Stimulated activated CD4-positive, alpha-beta T cell treated with anti-CD3 and anti-CD28 coated beads, TNF-alpha, amount 100 ng/mL, for 1 hour (primary cell): ENCODE measurements at places on chromosomes 1 and 21.

- DNase-seq = no peak
Observed at GRCh38 chr1:42214447-42214871, 49.9 kb upstream of the GUCA2A start.

- no peak for DNase-seq
Observed at GRCh38 chr1:169113613-169114119, 7.2 kb downstream of the ATP1B1 start.

DNA sequence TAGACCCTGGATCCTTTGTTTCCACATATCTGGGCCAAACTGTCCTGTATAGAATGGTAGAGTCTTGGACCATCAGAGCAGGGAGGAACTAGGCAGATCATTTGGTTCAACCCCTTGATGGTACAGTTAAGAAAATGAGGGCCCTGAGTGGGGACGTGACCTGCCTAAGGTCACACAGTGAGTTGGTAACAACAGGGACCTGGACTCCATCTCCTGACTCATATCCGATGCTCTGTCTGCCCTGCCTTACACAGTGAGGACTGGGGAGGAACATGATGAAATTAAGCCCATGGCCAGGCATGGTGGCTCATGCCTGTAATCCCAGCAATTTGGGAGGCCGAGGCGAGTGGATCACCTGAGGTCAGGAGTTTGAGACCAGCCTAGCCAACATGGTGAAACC, 440.2 kb downstream of the PTPRU start:
- DNase-seq = no peak

GRCh38 chr1:172326136-172326535, 94.3 kb upstream of the C1orf105 start:
- no peak for DNase-seq

DNA sequence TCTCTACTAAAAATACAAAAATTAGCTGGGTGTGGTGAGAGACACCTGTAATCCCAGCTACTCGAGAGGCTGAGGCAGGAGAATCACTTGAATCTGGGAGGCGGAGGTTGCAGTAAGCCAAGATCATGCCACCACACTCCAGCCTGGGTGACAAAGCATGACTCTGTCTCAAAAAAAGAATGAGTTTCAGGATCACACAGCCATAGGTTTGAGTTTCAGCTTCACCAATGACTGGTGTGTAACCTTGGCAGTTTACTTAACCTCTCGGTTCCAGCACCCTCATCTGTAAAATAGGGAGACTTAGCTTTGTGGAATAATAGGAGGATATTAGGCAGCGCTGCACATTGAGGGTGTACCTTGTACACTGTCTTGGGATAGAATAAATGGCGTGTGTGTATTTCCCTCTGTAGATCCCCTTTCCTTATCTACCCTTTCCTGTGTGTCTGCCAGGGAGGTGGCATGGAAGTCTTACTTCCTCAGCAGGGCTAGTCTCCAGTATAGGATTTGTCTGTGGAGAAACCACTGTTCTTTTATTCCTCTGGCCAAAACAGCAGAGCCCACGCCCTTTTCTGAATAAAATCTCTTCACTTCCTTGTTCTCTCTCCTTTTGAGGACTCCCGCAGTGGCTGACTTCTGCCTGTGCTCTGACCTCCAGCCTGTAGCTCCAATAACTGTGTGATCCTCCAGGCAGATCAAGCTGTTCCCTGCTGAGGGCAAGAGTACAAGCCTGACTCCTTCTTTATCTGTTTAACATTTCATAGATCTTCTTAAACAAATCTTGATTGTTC, 90.4 kb downstream of the HHAT start:
- DNase-seq = no peak

DNA sequence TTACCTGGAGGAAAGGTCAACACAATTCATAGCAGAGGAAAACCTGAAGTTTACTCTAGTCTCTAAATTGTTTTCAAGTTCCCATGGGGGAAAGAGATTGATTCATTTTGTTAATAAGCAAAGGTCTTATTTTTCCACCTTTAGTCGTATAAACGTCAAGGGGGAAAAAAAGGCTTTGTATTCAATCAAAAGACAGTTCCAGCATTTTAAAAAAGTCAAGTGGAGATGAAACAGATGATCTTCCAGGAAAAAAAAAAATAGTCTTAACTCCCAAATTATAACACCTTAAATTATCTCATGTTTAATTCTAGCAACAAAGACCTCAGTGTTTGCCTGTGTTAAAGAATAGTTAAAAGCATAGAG, 140.5 kb downstream of the TOMM20 start:
- no peak for DNase-seq

- DNase-seq = no peak
Observed at GRCh38 chr1:222920169-222920568, 105.3 kb downstream of the DISP1 start.

- no peak for DNase-seq
Observed at GRCh38 chr1:153957744-153958110, 685 bp downstream of the CRTC2 start.

- DNase-seq = no peak
Observed at GRCh38 chr1:47507881-47508701, 70.2 kb downstream of the FOXD2 start.

DNA sequence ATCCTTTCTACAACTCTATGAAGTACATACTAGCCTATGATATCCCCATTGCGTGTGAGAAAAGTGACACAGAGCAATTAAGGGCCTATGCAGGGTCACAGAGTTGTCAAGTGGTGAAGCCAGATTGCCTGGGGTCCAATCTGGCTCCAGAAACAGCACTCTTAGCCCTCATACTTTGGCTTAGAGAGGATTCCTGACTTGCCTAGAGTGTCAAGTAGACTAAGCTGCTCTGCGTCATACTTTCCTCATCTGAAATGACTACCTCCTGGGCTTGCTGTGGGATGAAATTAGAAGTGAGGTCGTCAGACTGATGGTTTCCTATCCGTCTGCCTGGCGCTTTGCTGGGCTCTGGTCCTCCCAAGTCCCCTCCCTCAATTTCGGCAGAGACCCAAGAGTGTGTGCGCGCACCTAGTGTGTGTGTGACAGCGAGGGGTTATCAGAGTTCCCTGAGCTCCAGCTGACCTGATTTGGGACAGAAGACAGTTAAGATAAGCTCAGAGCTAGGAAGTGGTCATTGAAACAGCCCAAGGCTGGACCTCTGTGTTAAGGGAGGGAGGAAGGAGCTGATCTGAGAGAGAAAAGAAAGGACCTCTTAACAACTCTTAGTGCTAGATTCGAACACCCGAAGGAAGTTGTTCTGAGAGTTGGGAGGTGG, 5.4 kb upstream of the NUAK2 start:
- DNase-seq = no peak

- DNase-seq = no peak
Observed at GRCh38 chr1:66723985-66724384, 28.3 kb upstream of the DYNLT5 start.

- DNase-seq = no peak
Observed at GRCh38 chr21:31660259-31660565, 719 bp downstream of the SOD1 start.

GRCh38 chr1:162371611-162372010, 5.0 kb downstream of the SPATA46 start:
- DNase-seq = no peak

GRCh38 chr1:20411196-20411980, 74.6 kb downstream of the CAMK2N1 start:
- no peak for DNase-seq

DNA sequence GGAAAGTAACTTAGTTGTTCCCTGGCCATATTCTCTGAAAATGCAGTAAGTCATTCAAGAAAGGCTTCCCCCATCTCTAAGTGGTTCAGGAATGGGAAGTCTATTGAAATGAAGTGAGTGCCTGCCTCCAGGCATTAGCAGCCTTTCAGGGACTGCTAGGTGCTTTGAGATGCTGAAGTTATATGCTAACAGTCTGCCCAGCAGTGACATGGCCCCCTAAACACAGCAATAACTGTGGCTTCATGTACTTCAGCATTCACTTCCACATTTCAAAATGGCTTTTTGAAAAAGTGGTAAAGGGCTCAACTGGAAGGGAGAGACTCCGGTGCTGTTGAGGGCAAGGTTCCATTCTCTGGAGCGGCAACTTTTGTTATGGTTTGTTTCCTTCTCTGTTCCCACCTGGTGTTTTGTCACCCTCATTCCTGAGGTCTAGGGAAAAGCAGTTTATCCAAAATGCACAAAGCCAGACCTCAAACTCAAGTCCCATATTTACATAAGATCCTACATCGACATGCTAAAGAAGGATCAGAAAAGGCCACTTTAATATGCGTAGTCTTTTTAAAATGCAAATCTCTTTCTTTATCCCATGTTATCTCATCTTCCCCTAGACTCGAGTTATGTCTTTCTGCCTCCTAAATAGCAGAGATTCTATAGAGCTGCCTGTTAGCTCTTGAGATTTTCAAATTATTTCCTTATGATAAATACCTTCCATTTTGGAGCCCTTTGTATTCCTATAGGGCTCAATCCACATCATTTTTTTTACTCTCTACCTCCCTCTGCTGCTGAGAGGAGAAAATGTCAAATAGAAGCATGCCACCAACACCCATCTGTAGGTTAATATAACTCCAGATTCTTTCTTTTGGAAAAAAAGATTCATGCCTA, 34.2 kb upstream of the LRRC8C start:
- DNase-seq = no peak

GRCh38 chr1:175319912-175320230, 127.3 kb upstream of the KIAA0040 start:
- no peak for DNase-seq

DNA sequence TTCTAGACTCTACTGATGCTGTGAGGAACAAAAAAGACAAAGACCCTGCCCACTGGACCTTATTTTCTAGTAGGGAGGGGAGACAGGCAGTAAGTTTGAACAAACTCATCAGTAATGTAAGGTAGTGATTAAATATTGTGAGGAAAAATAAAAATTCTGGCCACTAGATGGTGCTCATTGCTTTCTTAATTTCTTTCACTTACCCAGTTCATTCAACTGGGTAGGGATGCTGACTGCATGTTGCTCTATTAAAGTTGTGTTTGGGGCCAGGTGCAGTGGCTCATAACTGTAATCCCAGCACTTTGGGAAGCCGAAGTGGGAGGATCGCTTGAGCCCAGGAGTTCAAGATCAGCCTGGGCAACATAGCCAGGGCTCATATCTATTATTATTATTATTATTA, 6.3 kb upstream of the KYAT3 start:
- DNase-seq = no peak

DNA sequence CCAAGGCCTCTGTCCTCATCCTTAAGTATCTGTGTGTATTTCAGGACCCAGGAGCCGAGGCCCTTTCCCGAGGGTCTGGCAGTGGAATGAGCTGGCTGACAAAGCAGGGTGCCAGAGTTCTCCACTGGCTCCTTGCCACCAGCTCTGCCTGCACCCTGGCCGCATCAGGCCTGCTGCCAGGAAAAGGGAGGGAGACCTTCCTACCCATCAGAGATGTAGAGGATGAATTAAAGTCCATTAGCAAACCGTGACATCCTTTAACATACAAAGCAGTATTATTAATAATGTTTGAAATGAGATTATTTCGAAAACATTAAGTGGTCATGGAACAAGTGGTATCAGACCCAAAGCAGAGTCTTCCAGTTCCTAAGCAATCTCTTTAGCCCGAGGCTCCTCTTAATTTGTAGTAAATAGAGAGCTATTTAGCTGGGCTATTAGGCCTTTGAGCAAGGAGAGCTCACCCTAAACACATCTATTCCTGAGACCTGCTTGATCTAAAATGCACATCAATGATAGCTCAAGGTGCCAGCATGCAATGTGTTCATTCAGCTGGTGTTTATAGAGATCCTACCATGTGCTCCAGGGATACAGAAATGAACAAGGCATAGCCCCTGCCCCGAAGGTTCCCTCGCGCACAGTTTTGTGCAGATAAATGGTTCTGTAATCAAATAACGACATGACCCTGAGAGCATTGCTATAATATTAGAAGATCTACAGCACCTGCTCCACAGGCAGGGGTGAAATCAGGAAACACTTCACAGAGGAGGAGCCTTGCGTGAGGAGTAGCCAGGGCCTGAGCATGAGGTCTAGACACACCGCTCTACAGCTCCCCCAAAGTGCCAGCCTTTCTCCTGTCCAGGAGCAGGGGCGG, 44.0 kb downstream of the FAM163A start:
- no peak for DNase-seq

DNA sequence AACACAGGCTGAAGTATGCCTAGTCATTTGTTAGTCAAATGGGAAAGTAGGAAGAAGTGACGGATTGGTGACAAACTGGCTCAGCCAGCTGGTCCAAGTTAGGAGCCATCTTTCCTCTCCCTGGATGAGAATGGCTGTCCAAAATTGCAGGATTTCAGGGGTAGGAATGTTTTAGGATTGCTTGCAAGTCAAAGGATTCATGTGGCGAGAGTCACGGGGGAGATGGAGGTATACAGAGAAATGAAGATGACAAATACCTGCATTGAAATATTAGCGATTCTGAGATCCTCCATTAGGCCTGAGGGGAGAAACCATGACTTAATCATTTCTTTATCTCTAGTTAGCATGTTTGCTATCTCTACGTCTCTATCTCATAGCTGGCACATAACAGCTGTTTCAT, 41.8 kb upstream of the PIGC start:
- DNase-seq = no peak

- no peak for DNase-seq
Observed at GRCh38 chr1:86739648-86740509, 35.5 kb downstream of the SH3GLB1 start.

- no peak for DNase-seq
Observed at GRCh38 chr1:74432325-74432724, 80.1 kb downstream of the LRRC53 start.

DNA sequence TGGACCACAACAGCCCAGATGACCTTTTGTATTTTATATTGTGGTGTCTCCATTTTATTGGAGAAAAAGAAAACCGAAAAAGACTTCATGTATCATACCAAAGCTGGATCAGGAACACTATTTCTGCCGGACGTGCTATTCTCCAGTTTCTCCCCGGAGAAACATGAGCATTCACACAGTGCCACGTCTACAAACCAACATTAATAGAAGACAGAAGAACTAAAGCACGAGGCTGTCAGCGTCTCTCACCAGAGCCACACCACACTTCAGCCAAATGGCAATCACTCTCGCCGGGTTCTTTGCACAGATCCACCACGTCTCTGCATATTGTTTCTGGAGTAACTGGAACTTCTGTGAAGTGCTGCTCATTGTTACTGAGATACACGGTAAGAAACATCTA, 24.8 kb downstream of the TP53BP2 start:
- no peak for DNase-seq

DNA sequence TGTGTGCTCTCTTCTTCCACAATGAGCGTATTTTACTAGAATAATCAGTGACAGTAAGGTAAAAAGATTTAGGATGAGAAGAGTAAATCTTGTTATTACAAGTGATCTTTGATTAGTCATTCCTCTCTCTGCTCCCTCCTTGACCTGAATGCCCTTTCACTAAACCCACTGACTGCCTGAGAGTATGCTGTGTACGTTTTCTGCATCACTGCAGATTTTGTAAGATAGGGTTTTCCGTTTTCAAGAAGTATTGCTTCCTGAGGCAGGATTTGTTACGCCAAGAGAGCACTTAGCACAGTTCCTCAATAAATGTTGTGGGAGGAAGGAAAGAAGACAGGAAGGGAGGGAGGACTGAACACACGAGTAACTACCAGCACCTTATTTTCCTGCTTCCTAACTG, 7.7 kb upstream of the LAMB3 start:
- DNase-seq = no peak
